ENCODE measurements at places on chromosomes 12 and 14.

- DNase-seq = no peak
Observed at GRCh38 chr12:110657747-110658146, 31.2 kb downstream of the HVCN1 start.

- DNase-seq = no peak
Observed at GRCh38 chr14:33254342-33254741, 315.7 kb downstream of the NPAS3 start.

- no peak for DNase-seq
Observed at GRCh38 chr14:93319494-93319893, 13.3 kb downstream of the BTBD7 start.

- DNase-seq = no peak
Observed at GRCh38 chr14:70096866-70097265, 91.9 kb downstream of the SLC8A3 start.

DNA sequence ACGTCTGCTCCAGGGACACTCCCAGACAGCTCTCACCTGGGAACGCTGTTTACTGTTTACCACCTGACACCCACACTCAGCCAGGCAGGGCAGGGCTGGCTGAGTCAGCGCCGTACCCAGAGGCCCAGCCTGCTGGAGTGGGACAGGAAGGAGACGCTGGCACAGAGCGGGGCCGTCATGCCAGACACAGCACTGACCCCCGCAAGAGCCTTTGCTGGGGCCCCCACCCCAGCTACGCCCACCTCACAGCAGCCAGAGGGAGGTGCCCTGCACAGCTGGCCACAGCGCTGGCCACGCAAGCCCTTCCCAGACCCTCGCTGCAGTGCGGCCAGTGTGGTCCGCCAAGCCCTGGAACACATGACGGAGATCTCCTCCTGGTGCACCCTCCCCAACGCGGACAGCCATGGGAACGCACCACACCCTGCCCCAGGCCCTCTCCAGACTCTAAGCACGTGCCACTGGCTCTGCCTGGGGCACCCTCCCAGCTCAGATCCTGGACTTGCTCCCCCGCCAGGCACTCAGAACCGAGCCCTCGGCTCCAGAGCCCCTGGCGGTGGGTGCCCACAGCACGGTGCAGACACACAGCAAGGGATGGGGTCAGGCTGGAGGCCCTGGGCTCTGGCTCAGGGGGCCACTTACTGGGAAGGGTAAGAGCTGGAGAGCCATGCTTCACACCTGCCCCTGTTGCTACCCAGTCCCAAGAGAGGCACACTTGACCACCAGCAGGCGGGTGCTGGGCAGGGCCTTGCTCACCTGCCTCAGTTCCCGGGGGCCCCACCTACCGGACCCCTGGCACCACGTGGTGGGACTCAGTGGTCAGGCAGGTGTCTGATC lies 5.7 kb downstream of the AHNAK2 start:
- no peak for DNase-seq

GRCh38 chr12:16881986-16882570 lies 276.1 kb upstream of the LMO3 start:
- DNase-seq = no peak

DNA sequence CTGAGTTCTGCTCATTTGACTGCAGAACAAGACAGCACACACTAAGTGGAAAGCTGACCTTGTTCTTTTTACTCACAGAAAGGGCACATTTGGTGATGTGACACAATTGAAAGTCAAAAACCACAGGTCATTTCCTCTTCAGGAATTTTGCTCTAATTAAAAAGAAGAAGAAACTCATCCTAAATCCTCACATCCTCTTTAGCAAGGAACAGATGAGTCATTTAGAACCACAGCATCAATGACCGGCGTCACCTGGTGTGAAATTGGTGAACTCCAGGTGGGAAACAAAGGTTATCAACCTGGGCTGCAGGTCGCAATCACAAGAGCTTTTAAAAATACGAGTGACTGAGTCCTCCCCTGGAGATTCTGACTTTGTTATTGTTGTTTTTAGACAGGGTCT lies 2.9 kb upstream of the RNU6-8 start:
- DNase-seq = no peak

DNA sequence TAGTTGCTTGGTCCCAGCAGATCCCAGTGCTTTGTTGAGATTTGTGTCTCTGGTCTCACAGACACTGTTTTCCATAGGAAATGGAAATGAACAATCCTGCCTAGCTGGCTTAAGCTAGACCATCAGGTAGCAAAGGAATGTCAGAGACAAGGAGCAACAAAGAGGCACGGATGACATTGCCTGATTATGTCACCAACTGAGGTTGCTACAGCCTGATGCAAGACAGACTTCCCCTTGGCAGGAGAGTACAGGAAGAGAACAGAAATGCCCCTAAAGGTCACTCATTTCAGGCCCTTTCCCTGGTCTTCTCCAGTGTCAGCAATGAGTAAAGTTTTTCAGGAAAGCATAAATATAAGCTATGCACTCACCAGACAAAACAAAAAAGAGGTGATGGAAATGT lies 2.0 kb upstream of the PRB2 start:
- DNase-seq = no peak
